Panc1 (cell line): ENCODE measurements at places on chromosomes 12 and 14.

DNA sequence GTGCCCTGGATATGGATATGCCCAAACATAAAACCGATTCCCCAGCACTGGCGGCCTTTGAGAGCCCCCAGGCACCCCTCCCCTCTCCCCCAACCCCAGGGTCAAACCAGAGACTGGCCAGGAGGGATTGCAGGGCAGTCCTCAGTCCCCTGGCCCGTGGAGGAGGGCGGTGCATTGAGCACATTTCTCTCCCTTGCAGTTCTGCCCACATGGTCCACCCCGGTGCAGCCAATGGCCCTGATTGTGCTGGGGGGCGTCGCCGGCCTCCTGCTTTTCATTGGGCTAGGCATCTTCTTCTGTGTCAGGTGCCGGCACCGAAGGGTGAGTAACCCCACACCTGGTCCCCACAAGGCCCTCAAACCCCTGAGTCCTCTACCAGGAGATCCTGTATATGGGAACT lies 3.4 kb upstream of the GPR162 start:
- DNase-seq, result no peak

DNA sequence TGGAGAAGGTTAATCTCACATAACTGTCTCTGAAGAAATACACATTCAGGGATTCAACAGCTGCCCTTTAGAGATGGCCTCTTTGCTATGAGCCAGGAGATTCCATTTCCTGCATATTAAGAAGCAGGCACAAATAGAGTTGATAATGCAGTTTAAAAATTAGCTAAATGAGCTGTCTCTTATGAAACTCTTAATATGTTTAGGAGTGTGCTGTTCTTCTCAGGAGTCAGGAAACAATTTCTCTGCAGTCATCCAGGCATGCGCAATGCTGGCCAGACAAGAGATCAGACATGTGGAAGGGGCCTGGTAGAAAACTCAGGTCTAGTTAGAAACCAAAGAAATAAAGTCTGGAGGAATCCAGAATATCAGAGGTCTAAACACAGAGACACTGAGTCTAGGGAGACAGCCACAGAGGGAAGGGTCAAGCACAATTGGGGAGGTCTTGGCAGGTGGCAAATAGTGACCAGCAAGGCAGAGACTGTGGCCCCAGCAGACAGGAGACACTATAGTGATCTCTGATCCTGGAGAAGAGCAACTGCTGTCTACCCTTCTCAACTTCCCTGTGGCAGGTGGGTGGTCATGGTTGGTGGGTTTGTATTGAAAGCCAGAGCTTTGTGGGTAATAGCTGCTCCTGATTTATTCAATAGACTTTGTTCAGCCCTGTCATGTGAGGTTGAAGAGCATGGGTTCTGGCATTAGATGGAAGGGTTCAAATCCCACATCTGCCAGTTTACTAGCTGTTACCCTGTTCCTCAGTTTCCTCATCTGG lies 185.8 kb upstream of the RMST start:
- no peak for DNase-seq

GRCh38 chr12:581321-581720 lies 81.9 kb downstream of the NINJ2 start:
- DNase-seq, result no peak

DNA sequence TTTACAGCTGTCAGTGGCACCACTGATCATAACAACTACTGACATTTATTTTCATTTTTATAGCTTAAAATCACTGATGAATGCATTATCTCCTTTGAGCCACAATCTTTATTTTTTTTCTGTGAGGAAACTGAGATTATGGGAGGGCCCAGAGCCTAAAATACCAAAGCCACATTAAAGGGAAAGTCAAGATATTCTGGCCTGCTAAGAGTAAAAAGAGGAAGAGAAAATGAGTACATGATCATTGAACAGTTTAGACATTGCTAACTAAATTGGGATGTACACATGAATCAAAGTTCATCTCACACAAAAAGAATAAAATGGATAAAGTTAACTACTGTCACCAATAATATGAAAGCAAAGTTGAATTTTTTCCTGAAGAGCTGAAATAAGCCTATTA lies 170.5 kb upstream of the GARIN2 start:
- DNase-seq, result no peak

DNA sequence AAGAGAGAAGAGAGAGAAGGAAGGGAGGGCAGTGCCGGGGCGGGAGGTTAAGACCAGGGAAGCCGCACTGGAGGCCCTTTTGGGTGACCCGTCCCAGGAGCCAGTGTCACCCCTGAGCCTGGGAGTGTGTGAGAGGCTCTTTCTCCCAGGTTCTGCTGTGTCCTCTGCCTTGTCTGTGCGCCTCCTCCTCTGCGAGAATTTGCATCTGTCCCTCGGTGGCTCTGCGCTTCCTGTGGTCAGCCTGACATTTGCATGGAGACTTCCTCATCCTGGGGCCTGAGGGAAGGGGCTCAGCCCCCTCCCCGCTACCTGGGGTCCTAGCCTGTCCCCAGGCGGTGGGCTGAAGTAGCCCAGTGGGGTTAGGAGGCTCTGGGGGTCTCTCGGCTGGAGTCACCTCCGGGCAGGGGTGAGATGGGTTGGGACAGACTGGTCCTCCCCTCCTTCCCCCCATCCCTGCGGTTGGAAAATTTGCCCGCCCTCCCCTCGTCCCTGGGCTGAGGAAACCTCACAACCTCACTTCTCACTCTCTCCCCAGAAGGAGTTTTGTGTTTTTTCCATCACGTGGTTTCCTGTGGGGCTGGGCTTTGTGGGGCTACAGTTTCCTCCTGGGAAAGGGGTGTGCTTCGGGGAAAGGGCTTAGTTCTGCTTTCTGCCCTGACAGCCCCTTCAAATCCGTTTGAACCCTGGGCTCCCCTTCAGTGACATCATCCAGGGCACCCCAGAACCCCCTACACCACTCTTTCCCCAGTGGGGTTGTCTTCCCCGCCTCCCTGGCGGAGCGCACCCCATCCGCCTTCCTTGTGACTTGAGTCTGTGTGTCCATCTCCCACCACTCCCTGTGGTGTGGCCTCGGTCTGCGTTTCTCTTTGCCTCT lies 2.5 kb downstream of the PTPN6 start:
- no peak for DNase-seq

- no peak for DNase-seq
Observed at GRCh38 chr12:50101663-50102062, 2.1 kb upstream of the GPD1 start.

DNA sequence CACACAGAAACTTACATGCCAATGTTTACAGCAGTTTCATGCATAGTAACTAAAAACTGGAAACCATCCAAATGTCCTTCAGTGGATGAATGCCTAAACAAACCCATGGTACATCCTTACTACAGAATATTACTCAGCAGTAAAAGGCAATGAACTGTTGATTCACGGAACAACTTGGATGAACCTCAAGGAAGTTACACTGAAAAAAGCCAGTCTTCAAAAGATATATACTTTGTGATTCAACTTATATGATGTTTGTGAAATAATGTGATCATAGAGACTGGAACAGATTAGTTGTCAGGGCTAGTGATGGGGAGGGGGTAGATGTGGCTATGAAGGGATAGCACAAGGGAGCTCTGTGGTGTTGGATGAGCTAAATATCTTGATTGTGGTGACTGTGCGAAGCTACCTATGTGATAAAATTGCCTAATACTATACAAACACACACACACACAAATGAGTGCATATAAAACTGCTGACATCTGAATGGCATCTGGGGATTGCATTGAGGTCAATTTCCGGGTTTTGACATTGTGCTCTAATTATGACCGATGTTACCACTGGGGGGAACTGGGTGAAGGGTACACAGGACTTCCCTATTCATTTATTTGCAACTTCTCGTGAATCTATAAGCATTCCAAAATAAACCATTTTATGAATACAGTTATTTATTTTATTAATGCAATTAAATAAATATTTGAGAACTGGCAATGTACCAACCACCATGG lies 94.3 kb downstream of the RIN3 start:
- no peak for DNase-seq

- DNase-seq, result no peak
Observed at GRCh38 chr12:58171914-58172313, 230.5 kb downstream of the ATP23 start.

- no peak for DNase-seq
Observed at GRCh38 chr14:84085493-84085892, 1444.5 kb upstream of the FLRT2 start.

GRCh38 chr14:73462815-73463214 lies 4.5 kb upstream of the NUMB start:
- DNase-seq, result no peak

DNA sequence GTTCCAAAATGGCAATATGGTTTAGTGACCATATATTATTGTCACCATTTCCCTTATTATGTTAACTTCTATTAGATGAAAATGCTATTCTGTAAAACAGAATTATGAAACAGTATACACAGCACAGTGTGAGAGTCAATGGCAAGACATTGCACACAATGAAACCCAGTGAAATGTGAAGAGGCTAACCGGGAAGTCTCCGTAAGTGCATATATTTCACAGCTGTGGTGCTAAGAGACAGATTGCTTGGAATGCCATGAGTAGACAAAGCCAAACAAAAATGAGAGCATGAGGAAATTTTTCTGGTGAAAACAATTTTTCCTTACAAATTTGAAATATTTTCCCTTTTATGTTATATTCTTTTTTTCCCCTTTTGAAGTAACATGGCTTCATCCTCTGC lies 49.4 kb downstream of the DYRK2 start:
- DNase-seq, result no peak

DNA sequence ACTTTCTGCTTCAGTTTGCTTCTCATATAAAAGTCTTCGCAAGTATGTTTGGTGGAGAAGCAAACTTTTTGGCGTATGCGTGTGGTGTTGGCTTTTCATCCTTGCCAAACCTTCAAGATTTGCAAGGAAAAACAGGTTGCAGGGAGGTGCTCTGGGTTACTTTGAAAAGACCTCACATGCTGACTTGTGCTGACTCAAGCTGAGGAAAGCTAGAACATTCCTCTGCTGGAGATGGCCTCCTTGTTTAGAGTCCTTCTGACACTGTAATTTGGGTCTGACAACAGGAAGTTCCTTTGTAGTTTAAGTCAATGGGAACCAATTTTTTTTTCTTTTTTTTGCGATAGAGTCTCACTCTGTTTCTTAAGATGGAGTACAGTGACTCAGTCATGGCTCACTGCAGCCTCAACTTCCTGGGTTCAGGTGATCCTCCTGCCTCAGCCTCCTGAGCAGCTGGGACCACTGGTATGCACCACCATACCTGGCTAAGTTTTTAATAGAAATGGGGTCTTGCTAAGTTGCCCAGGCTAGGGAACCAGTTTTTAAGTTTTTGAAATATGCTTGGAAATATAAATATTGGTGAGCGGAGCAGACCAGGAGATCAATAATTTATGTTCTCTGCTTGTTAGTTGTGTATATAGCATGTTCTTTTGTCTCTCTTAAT lies 2.6 kb upstream of the ACACB start:
- no peak for DNase-seq
